ENCODE measurements at places on chromosomes 16 and 17.
A peak's percentile ranks its signal among the peaks of the same experiment; 100 is the strongest.

- DNase-seq, result no peak
These were observed 33.7 kb downstream of the HOXB1 start for GRCh38 chr17:48497103-48497502.

- DNase-seq, result no peak
These were observed 2.7 kb downstream of the SOCS1 start for GRCh38 chr16:11253009-11253994.

DNA sequence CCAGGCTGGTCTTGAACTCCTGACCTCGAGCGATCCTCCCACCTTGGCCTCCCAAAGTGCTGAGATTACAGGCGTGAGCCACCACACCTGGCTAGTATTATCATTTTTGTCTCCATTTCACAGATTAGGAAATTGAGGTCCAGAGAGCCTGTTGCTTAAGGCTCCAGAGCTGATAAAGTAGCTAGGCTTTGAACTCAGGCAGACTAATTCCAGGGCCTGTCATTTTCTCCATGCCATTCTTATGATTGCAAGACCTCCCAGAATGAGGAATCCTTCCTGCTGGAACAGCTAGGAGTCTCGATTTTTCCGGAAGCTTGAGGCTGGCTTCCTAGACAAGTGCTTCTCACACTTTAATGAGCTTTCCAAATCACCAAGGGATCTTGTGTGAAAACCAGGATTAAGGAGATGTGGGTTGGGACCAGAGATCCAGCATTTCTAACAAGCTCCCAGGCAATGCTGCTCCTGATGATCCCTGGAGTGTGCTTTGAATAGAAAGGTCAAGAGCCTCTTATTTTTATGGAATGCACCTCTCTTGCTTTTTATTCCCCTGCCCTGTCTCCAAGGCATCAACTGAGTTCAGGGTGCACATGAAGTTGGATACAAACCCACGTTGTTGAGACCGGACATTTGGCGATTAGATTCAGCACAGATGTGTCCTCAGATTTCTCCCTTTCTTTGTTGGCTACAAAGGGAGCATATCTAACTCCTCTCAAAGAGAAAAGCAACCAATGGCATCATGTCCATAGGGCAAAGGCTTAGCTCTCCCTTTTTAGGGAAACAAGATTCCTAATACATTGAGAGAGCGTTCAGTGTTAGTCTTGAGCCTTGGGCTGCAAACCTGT is 40.3 kb upstream of the FAM20A start:
- no peak for DNase-seq

DNA sequence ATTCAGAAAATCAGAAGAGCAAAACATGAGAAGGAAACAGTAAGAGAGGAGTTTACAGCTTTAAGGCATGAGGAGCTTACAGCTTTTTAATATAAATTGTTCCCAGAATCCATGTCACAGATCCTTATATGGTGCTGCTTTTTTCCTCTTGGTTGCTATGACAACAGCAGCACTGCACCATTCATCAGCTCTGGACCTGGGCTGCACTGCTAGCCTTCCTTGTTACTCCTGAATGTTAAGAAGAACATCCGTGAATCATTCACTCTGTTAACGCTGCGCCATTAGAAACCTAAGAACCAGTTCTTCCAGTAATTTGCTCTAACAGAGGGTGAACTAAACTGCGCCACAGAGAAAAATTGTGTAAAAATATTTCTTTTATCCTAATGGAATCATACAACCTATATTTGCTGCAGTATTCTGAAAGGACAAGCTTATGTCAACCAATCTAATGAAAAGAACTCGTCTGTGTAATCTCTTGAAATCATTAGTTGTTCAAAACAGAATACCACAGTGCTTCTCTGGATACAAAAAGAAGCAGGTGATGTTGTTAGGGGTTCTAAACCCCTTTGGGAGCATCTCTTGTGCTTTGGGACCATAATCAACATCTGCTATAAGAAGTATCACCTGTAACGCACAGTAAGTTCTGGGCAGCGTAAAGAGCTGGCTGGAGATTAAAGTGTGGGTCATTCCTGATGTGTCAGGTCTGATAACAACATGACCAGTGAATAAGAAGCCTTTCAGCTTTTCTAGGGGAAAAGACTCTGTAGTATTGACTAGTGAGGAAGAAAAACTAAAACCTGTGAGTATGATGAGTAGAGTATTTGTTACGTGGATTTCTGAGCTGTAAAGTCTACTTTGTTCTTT is 151.2 kb downstream of the TANC2 start:
- no peak for DNase-seq

GRCh38 chr17:48593126-48593829 is at the start of gene HOXB5:
TSS of gene HOXB5 (minus strand) at chr17:48593779. CDS start at chr17:48593682, 97 bp downstream.
- no peak for DNase-seq

- DNase-seq, result no peak
These were observed 46.3 kb downstream of the MRM1 start for GRCh38 chr17:36647636-36648035.

- DNase-seq, result no peak
These were observed 343.0 kb upstream of the DYNLRB2 start for GRCh38 chr16:80197741-80198201.

- DNase-seq, result no peak
These were observed 3.1 kb upstream of the FAM117A start for GRCh38 chr17:49766918-49767530.

GRCh38 chr16:14014284-14014625 is 56.9 kb upstream of the MRTFB start:
- DNase-seq, result no peak

GRCh38 chr17:74957935-74958740 is 14.4 kb downstream of the HID1 start:
- DNase-seq, result peak; percentile 60

- DNase-seq, result no peak
These were observed 121.1 kb downstream of the SLC39A11 start for GRCh38 chr17:72971226-72971880.

GRCh38 chr17:37067555-37068111 is 118.9 kb downstream of the AATF start:
- DNase-seq, result no peak
